ENCODE measurements at places on chromosomes 13 and 19.

- no peak for DNase-seq
These were observed 94.3 kb downstream of the GPC6 start for GRCh38 chr13:93320942-93321341.

DNA sequence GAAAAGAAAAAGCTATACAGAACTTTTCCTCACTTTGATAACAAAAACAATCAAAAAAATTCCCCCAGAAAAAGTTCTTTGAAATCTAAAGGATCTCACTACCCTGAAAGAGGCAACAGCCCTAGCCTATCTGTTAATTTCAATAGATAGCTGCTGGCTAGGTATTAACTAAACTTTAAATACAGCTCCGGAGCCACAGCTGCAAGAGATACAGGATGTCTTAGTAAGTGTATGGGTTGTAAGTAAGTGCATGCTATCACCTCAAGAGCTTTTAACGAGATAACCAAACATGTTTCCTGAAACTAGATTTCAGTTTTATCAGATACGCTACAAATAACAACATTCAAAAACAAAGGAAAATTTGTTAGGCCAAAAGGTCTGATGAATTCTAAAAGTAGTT is 148.4 kb downstream of the KLF12 start:
- DNase-seq, result no peak

DNA sequence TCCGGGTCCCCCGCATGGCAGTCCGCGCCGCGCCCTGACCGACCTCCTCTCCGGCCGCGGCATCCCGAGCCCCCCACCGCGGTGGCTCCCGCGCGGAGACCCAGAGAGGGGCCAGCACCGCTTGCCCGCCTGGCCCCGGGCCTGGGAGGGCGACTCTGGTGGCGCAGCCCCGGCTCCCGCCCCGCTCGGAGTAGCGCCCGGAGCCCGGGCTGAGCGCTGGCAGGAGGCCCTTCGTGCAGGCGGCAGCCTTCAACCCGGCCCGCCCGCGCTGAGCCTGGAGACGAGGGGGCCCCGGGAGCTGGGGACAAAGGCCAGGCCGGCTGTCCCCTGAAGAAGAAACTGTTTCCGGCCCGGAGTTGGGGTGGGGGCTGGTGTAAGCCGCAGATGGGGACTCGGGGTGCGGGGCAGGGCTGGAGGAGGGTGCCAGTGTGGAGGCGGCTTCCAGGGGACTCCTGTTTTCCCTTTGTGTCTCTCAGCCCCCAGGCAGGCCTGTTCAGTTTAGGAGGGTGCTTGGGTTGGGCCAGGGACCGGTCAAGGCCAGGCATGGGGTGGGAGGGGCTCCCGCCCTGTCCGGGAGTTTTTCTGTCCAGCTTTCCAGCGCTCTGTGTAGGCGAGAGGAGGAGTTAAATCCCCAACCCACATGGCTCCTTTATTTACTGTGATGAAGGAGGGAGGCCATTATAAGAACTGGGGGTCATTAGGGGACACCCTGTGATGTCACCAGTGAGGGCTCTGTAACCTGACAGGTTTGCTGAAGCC is 935 bp downstream of the LRP3 start:
- DNase-seq, result no peak

DNA sequence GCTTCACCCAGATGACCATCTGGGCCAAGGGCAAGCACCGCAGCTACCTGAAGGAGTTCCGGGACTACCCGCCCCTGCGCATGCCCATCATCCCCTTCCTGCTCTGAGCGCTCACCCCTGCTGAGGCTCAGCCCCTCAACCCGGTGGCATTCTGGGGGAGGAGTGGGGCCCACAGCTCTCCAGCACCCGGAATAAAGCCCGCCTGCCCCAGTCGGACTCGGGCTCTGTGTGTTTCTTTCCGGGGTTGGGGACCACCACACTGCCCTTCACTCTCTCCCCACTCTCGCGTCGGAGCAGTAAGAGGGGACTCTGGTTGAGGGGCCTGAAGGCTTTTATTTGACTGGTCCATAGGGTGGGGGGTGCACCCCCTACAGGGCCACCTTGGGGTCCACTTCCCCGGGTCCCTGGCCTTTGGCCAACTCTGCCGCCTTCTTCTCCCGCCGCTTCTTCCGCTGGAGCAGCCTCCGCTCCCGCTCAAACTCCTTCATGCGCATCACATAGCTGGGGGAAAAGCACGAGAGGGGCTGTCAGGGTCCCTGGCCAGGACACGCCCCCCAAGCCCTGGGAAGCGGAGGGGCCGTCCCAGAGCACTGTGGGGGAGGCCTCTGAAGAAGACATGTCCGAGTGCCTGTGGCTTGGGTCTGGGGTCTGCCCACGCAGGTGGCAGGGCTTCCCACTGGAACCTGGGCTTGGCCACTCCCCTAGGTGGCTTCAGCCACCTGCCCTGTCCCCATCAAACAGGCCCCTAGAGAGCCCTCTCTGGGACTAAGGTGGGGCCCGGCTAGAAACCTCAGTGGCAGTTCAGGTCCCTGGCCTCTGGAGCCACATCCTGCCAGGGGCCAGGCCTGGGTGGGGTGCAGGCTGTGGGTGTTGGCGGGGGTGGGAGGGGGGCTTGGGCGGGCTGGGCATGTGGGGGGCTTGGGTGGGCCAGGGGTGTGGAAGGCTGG is 5.8 kb downstream of the NDUFB7 start:
- DNase-seq, result no peak

DNA sequence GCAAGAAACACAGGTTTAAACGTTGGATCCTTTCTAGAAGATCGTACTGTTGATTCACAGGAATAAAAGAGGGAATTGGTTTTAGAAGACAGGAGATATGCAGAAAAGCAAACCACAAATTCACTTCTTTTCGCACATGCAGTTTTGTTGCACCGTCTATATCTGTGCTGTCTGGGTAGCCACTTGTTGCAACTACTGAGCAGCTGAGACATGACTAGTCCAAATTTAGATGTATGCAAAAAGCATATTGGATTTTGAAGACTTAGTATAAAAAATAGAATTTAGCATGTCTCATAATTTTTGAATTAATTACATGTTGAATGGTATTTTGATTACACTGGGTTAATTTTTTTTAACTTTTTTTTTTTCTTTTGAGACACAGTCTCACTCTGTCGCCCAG is 176.3 kb downstream of the KLF12 start:
- no peak for DNase-seq

- DNase-seq, result no peak
These were observed 5.6 kb upstream of the DPF1 start for GRCh38 chr19:38229585-38230073.

- DNase-seq, result no peak
These were observed 23.9 kb downstream of the EDNRB start for GRCh38 chr13:77894743-77895142.

DNA sequence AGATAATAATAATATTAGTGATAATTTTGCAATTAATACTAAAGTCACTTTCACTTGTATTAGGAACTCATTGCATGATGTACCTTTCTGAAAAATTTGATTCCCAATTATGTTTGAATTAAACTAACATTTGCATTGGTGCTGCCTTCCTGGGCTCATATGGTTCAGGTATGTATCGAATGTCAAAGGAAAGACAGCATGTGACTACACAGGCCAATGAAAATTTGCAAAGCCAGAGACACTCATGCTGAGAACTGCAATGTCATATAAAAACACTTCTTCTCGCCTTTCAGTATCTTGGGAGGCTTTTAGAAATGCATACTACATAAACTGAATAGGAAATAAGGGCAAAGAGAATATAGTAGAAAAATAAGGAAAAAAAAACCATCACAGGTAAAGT is 44.3 kb downstream of the RAP2A start:
- DNase-seq, result no peak

- no peak for DNase-seq
These were observed 23.3 kb upstream of the GGACT start for GRCh38 chr13:100611678-100612492.

DNA sequence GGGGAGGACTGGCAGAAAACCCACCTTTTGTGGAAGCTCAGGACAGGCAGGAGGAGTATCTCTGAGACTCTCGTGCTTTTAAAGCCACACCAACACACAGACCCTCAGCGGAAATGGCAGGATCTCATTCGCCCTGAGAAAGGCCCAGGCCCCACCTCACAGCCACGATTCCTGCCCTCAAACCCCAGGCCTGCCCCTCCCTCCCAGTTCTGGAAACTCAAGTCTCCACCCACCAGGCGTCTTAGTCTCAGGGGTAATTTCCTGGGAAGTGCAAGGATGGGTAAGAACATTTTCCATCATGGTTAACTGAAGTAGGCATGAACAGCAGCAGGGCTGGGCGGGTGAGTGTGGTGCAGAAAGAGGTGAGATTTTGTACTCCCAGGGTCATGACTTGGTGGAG is 8.0 kb upstream of the PDE4C start:
- no peak for DNase-seq

GRCh38 chr13:44403461-44404056 is 29.9 kb downstream of the SERP2 start:
- DNase-seq, result no peak

- DNase-seq, result no peak
These were observed 325.9 kb downstream of the FOXO1 start for GRCh38 chr13:40340368-40341095.

DNA sequence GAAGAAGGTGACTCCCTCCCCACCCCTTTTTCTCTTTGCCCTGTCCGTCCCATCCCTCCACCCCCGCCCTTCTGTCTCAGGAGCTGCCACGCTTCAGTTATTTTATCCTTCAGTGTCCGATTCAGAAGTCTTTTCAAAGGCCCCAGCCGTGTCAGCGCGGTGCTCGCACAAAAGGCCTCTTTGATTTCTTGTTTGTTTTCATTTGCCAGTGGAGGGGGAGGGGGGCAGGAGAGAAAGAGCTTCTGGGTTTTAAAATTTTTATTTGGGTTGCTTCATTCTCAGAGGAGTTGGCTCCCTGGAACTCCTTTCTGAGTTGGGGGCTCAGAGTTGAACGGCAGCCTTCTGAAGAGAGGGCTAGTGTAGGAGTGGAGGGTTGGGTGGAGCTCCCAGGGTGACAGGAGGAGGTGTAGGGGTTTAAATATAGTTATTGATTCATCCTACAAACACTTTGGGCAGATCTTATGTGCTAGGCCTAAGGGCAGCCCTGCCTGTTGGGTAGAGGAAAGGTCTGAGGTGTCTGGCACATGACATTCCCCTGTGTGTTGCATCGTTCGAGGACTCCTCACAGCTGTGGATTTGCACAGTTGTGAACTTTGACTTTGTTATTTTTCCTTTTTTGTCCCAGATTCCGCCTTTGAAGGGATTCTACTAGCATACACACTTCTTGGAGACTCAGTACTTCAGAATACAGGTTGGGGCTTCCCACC is 36.8 kb downstream of the NFIX start:
- DNase-seq, result no peak

DNA sequence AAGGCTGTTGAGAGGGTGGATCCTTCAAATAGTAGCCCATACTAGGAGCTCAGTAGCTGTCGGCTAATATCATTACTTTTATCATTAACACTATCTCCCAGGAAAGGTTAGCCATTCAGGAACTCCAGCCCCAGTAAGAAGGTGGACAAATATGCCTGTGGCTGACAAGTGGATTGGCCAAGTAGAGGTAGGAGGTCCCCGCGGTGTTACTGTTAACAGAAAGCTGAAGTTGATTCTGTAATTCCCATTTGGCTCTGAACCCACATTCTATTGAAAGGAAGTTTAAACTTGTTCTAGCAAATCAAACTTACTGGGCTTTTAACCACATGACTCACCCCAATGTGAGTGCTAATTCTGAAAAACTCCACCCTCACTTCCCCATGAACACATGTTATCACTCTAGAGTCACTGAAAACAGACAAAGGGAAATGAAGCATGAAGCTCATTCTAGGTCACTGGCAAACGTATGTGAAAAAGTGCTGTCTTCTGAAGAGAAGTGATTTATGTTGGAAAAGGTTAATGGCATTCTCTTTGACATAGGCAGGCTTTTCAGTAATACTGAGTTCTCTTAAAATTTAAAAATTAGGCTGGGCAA is 273.5 kb downstream of the FGF14 start:
- no peak for DNase-seq

- no peak for DNase-seq
These were observed 133.2 kb downstream of the FRY start for GRCh38 chr13:32164622-32165268.

- DNase-seq, result no peak
These were observed 10.3 kb downstream of the AKT2 start for GRCh38 chr19:40274585-40275544.

DNA sequence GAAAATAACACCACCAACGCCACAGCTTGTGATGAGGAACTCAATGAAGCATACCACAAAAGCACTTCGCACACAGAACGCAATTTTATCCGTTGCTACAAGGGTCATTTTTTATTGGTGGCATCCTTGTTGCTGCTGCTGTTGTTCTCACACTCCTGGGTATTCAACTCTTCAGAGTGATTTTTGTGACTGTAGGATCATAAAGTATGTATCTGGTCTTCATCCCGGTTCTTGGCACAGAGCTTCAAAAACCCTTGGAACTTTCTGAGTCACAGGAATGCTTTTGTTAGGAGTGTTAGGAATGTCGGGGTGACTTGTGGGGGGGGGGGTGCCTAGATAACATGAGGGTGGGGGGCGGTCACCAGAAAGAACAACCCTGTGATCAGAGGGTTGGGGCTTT is 108.4 kb downstream of the ZNF557 start:
- DNase-seq, result no peak

DNA sequence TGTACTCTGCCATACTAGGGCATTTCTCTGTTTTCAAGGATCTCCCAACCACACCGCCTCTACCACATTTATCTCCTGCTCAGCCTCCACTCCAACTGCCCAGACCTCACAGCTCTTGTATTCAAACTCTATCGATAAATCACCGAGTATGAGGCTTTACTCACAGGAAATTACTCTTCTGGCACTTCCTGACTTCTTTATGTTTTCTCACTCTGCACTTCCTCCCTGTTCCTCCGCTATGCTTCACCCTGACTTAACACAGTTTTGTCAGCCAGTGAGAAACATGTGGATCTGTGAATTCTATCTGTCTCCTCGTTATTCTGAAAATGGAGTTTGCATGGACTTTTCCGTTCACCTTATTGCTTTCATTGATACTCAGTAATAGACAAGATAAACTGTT is 2.6 kb upstream of the CARD8 start:
- no peak for DNase-seq

GRCh38 chr19:23887642-23888041 is 27.0 kb upstream of the ZNF726 start:
- DNase-seq, result no peak

- DNase-seq, result no peak
These were observed 8.2 kb downstream of the MTIF3 start for GRCh38 chr13:27442071-27442647.
